ENCODE measurements at places on chromosomes 3 and 15.

DNA sequence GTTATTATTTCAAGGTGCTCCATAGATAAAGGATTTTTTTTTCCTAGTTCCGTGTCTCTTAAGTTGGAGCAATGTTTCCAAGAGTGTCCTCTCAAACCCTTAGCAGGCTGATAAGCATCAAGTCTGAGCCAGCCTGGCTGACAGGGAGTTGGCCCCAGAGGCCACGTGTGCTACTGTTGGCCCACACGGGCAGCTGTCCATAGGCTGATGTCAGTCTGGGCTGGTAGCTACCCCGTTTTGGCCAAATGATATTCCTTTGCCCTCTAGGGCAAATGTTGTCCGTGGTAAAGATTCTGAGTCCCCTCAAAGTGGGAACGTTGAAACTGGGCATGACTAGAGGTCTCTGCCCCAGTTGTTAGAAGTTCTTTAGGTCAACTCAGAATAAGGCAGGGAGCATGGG, 99.4 kb downstream of the FLNB start:
- DNase-seq, result no peak

- no peak for DNase-seq
Measured at GRCh38 chr15:78726870-78727551, 84.3 kb downstream of the ADAMTS7 start.

GRCh38 chr15:72312605-72313447, 7.1 kb downstream of the CELF6 start:
- DNase-seq, result peak; percentile 45

- DNase-seq, result no peak
Measured at GRCh38 chr3:31054032-31054431, 159.6 kb upstream of the GADL1 start.
